IPS DF 6.9 (cell line): ENCODE measurements at places on chromosomes 12 and 14.

- DNase-seq = no peak
Measured at GRCh38 chr12:123891516-123892179, 81.0 kb downstream of the CCDC92 start.

DNA sequence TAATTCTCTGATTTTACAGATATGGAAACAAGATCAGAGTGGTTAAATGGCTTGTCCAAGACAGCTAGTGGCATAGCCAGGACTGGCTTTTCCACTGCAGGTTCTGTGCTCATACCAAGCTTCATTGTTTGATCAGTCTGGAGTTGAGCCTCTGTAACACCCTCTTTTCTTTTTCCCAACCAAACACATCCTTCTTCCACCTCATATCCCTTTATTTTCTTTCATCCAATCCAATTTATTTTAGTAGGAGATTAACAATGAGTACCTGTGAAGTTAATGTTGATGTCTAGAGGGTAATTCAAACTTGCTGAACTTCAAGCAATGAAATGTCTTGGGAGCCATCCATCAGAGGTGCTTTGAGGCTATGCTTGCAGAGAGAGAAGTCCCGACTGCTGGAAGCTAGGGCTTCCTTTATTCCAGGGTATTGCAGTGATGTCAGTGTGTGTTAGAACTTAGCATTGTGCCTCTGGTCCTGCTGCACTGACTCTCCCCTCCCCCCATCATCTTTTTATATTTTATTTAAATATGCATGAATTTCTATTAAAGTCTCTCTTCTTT, 452.1 kb upstream of the PDE3A start:
- DNase-seq = no peak

DNA sequence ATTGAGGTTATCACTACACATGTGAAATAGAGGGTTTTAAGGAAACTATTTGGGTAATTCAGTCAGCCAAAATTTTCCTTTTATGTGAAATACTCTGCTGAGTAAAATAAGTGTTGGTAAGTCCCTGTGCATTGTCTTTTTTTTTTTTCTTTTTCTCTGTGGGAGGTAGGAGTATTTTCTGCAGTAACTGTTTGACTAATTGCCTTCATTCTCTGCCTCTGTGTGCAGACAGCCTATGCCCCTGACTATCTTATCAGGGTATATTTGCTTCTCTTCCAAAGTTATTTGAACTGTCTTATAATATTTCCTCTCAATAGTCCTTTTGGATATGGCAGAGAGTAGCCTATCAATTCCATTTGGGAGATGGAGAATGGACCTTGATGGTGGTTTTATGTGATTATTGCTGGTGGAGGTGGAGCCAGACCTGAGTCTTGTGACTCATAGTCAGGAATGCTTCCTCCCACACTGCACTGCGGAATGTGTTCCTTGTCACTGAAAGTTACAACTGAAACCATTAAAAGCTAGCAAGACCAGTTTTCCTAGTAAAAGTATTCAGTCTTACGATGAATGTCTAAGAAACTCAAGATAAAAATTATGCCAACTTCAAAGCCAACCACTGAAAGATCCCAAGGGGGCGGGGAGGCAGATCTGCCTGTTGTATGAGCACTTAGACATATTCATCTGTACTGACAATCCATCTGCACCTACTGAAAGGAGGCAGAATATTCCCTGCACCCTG, 40.9 kb upstream of the STXBP6 start:
- no peak for DNase-seq

DNA sequence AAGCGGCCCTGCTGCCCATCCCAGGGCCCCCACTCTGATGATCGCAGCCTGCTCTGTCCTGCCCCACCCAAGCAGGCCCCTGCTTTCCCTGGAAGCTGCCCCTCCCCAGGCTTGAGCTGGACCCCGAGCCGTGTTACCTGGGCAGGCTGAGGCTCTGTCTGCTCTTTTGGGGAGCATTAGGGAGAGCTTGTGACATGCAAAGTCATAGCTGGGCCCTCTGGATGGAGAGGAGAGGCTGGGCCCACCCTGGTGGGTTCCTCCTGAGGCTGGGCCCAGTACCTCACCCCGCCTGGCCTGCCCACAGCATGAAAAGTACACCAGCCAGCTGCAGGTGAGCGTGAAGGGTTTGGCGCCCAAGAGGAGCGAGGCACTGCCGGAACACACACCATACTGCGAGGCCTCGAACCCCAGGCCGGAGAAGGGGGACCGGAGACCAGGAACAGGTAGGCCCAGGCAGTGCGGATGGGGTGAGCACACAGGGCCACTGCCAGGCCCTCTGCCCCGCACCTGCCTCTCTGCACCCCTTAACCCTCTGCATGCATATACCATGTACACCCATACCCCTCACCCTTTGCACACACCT, 15.0 kb downstream of the CEP170B start:
- no peak for DNase-seq

GRCh38 chr14:68951035-68951797, 27.9 kb downstream of the ACTN1 start:
- no peak for DNase-seq

DNA sequence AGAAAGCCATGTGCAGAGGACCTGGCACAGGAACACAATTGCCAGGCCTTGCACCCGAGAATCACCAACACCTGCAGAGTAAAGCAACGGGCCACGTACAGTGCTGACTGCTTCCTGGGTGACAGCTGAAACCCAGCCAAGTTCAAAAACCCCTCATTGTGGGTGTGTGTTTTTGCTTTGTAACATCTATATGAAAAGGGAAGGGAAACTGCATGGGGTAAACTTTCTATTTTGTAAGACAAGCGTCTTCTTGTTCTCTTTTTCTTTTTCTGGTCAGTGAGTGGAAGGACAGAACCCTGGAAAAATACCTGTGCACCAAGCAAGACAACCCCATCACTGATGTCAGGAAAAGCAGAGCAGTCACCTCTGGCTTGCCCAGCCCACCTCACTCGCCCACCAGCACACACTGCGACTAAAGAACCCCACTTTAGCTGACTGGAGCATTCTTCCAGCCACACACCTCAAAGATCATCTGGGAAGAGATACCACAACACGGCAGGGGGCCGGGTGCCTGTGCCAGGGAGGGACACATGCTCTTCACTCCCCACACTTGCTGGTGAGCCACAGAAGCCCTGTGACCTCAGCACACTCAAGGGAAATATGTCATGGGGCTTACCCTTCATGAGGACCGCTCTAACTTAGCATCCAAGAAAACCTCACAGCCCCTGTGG, 172.3 kb downstream of the NDUFA12 start:
- no peak for DNase-seq

- DNase-seq = no peak
Measured at GRCh38 chr12:93111773-93112172, 182.7 kb upstream of the EEA1 start.

GRCh38 chr12:75269209-75269608, 59.6 kb upstream of the KCNC2 start:
- no peak for DNase-seq

GRCh38 chr14:83291714-83292113, 1758.1 kb upstream of the SEL1L start:
- DNase-seq = no peak
